GM03348 (cell line): ENCODE measurements at places on chromosomes 16 and 17.
A peak's percentile ranks its signal among the peaks of the same experiment; 100 is the strongest.

- DNase-seq = no peak
These were observed 373.9 kb downstream of the CPPED1 start for GRCh38 chr16:12429756-12430155.

GRCh38 chr16:52235186-52235585 lies 311.8 kb downstream of the TOX3 start:
- no peak for DNase-seq

- DNase-seq = no peak
These were observed 6.8 kb downstream of the FHOD1 start for GRCh38 chr16:67240506-67240905.

DNA sequence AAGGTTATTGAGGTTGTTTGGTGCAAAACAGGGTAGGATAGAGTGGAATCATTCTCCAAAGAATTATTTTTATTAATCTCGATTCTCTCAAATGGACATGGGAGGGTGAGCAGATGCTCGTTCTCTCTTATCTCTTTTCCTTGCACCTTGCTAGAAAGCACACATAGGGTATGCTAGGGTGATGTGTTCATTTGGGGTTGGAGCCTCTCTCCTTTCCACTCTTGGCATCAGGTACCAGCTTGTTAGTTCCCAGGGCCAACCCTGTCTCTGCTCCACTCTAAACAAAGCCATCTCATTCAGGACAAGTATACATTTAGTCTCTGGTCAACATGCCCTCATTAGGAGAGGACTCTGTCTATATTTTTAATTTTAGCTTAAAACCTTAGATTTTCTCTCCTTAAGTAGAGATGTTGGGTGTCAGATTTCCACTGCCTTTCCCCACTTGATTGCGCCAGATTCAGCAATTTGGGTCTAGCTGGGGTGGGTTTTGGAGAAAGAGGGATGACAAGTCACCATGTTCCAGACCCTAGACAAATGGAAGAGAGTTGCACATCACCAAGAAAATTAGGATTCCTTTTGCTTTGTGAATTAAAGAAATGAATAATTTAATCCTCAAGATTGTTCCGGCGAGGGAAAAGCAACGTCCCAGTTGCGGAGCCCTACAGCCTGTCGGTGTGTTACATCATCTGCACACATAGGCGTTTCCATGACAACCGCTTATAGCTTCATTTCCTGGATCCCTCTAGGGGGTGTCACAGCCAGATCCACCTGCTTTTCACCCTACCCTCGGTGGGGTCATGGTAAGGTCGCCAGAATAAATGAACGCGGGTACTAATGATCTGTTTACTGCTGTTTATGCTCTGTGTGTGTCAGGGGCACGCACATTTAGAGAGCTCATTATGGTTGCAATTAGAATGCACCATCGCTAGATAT lies 41.6 kb downstream of the SNX11 start:
- DNase-seq = no peak

DNA sequence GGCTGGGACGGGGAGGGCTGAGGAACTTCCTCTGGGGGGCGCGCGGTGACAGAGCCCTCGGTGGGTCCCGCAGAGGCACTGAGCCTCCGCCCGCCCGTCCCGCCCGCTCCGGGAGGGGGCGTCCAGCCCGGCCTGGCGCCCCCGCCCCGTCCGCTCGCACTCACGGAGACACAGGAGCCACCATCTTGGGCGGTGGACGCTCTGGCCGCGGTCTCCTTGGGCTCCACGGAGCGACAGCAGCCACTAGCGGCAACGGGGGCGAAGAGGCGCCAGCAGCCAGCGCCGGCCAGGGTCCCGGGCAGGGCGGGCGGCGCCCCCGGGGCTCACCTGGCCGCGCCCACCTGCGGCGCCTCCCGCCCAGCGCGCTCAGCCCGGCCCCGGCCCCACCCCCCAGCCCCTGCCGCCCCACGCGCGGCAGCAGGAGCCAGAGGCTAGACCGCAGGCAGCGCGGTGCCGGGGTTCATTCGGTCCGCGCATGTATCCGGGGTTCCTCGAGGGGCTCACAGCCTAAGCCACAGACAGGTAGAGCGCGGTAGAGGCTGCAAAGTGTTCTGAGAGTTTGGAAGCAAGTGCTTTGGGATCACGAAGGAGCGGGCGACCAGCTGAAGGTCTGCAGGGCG lies at the start of gene C17orf113:
C17orf113 (minus strand) TSS at position 209 of the 620 bp plus-strand sequence. CDS start 7,225 bp downstream, outside the sequence.
- peak; percentile 73 for DNase-seq

- peak; percentile 63 for DNase-seq
These were observed 21.9 kb downstream of the ACE start for GRCh38 chr17:63498626-63499195.

GRCh38 chr17:43880420-43880991 lies 26.8 kb downstream of the MPP2 start:
- DNase-seq = peak; percentile 48

DNA sequence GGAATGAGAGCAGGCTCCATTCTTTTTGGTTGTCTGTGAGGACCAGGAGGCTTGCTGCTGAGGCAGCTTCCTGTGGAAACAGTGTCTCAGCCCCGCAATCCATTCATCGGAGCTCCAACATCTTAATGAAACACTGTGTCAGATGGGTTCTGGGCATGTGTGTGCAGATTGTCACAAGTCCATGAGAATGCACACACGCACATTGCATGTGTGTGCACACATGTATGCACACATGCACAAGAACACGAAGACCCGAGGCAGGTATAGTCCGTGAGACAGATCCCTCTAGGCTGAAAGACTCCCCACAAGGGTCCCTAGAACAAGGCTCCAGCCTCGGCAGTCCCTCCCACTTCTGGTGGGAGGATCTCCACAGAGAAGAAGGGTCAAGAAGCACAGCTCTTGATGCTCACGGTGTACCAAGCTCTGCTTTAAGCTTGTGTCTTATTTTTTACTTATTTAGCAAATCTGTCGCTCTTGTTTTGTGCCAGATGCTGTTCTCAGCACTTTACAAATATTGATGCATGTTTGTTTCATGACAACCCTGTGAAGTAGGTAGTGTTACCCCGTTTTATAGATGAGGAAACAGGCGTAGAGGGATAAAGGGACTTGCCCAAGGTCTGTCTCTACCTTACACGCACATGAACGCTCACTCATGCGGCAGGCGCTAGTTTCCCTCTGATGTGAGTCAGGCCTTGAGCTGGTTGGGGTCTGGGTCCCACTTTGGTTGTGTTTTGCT lies 213.1 kb downstream of the SEC14L1 start:
- no peak for DNase-seq

DNA sequence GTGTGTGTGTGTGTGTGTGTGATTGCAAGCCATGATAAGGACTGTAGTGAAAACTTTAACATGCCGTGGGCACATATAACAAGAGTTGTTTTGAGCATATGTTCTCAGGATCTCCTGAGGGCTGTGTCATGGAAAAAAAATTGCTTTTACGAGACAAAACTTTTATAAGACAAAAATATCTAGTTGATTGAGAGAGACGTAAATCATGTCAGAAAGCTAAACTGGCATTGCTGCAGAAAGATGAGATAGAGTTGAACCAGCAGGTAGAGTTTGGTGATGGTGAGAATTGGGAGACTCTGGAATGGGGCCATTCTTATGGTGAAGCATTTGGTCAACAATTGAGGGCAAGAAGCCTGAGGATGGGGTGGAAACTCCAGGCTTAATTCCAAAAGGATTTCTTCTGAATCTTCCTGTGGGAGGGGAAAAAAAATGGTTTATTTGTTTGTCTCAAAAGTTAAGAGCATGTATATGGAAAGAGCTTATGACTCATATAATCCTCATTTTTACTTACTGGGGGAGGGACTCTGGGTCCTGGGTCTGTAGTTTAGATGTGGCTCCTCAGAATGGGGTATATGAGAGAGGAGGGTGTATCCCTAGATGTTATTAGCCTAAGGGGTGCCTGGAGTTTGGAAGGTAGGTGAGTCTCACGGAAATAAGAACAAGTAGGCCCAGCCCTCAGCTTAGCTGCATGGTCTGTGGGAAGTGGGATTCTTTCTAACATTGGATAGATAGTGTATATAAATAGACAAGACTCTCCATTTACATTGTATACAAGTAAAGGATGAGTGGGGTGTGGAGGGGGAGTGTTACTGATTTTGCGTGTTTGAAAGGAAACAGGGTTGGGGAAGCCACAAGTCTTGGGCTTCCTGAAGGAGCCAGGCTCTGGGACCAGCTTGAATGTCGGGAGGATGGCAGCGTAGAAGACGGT lies 7.1 kb downstream of the MINK1 start:
- DNase-seq = no peak

- DNase-seq = no peak
These were observed 48.9 kb upstream of the MSI2 start for GRCh38 chr17:57207396-57207795.

- no peak for DNase-seq
These were observed 152.4 kb downstream of the ABCC12 start for GRCh38 chr16:48003206-48003907.

- no peak for DNase-seq
These were observed 183.1 kb downstream of the C16orf95 start for GRCh38 chr16:87133966-87134627.

DNA sequence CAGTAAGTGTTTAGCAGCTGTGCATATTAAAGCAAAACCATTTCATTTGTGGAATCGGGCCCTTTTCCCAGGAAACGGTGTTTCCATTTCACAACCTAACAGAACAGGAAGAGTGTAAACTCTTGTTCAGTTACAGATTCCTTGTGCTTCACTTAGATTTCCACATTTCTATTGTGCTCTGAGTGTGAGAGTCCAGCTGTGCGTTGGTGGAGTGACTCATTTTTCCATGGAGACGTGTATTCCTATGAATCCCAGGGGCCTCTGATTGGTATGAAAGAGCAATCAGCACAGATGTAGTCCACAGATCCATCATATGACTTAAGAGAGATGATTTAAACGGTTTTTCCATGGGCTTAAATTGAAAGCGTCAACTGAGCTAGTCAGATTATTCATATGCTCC lies 13.3 kb upstream of the CAVIN1 start:
- peak; percentile 89 for DNase-seq

- peak; percentile 86 for DNase-seq
These were observed at the start of gene MVP for GRCh38 chr16:29820271-29820701. MVP (plus strand) TSS chr16:29820462; CDS start chr16:29830550, 10,088 bp downstream.

GRCh38 chr16:17977260-17977659 lies 359.3 kb downstream of the NPIPA8 start:
- no peak for DNase-seq

DNA sequence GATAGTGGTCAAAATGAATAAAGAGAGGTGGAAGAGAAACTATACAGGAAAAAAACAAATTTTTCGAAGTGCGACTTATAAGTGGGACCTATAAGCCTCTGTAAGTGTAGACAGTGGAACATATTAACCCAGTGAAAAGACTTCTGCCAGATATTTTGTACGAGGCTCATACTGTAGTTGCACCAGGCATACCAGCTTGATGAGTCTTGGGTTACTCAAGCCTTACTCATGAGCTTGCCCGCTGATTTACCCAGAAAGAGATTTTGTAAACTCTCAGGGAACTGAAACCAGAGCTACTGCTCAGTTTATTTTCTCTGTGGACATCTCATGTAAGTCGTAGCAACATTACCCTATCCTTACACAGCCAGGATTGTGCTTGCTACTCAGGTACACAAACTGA lies 708.0 kb upstream of the SOX9 start:
- DNase-seq = peak; percentile 85

- no peak for DNase-seq
These were observed 53.0 kb downstream of the TAOK1 start for GRCh38 chr17:29443041-29443739.
